GM04503 (cell line): ENCODE measurements at places on chromosomes 5 and 9.

- no peak for DNase-seq
These were observed 39.2 kb downstream of the SHC3 start for GRCh38 chr9:89139455-89139854.

- no peak for DNase-seq
These were observed 97.4 kb downstream of the DAP start for GRCh38 chr5:10663489-10664179.

- no peak for DNase-seq
These were observed 16.4 kb downstream of the DAP start for GRCh38 chr5:10744681-10745080.

DNA sequence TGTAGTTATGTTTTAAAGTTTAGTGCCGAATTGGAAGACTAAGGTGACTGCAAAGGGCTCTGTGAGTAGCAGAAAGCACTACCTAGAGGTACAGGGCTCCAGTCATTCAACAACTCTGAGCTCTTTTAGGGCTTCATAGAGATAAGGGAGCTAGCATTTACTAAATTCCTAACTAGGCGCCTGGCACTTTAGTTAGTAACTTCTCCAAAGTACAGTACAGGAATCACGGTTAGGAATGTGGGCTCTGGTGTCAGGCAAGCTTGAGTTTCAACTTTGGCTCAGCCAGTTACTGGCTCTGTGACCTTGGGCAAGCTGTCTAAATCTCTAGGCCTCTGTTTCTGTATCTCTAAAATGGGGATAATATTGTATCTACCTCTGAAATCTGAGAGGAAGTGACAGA, 115.3 kb downstream of the SLIT3 start:
- DNase-seq = no peak

DNA sequence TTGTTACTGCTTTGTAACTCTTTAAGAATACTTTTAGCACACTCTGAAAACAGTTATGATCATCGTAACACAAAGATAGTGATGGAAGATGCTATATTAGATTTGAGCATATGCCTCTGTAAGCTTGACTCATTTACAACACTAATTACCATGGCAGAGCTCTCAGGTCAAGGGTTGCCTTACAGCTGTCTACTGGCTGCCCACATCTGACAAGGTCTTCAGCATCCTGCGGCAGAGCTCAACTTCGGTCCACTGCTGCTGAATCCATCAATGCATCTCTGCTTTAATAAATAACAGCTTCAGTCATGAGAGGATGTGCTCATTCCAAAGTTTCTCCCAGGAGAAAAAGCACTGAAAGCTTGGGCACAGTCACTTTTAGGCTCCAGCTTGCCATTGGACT, 449.4 kb downstream of the RASEF start:
- DNase-seq = no peak

GRCh38 chr9:103281126-103281525, 286.0 kb downstream of the CYLC2 start:
- no peak for DNase-seq

GRCh38 chr9:12794101-12794799, 19.4 kb downstream of the LURAP1L start:
- DNase-seq = no peak

DNA sequence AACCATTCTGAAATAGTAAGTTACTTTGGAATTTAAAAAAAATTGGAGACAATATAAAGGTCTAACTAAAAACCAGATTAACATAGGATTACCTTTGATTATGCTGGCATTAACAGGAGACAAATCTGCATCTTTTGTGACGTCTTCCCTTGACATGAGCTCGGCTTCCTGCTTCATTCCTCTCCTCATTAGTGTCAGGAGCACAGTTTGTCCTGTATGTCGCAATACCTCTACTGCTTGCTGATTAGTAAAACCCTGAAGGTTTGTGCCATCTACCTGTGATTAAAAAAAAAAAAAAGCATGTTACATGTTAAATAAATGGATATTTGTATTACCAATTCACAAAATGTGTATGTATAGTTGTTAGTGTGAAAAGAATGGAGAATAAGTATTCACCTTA, 73.7 kb downstream of the MPDZ start:
- DNase-seq = no peak

GRCh38 chr9:73280113-73280512, 128.4 kb downstream of the ANXA1 start:
- DNase-seq = no peak

- no peak for DNase-seq
These were observed 4.4 kb upstream of the FER start for GRCh38 chr5:108743319-108743718.

DNA sequence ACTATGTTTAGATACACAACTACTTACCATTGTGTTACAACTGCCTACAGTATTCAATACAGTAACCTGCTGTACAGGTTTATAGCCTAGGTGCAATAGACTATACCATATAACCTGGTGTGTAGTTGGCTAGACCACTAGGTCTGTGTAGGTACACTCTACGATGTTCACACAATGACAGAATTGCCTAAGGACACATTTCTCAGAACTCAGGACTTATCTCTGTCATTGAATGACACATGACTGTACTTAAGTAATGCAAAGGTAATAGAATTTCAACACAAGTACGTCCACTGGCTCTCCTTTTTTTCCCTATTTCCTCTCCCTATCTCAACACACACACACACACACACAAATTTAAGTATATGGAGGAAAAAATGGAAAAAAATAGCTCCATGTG, 385.6 kb downstream of the CTNND2 start:
- no peak for DNase-seq

DNA sequence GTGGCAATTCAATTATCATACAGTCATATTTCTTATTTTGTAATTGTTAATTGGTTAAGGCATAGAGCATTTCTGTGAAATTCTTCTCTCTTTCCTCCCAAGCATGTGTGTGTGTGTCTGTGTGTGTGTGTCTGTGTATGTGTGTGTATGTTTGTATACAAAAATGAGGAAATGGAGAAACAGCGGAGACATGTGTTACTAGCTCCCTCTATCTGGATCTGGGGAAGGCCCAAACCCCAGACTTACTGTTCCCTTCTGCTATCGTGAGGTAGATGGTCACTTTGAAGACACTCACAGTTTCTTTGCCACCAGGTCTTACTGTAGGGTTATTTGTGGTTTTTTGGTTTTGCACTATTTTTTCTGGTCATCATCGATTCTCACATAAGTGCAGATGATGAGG, 11.4 kb upstream of the C5orf63 start:
- no peak for DNase-seq

DNA sequence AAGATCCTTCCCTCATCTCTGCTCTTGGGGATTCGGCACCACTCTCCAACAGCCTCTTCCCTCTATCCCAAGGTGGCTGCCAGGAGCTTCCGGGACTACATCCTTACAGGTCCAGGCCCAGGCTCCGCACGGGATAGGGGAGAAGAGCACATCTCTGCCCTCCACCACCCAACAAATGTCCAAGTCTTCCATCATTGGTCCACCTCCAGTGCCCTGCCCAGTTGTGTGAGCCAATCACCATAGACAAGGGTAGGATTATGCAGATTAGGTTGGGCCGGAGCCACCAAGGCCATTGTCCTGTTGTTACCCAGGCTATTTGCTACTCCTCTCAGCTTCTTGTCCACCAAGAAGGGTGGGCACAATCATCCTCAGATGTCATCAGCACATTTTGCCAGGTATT, 9.1 kb downstream of the UNC5A start:
- DNase-seq = no peak
